ENCODE measurements at places on chromosomes 4 and X.

DNA sequence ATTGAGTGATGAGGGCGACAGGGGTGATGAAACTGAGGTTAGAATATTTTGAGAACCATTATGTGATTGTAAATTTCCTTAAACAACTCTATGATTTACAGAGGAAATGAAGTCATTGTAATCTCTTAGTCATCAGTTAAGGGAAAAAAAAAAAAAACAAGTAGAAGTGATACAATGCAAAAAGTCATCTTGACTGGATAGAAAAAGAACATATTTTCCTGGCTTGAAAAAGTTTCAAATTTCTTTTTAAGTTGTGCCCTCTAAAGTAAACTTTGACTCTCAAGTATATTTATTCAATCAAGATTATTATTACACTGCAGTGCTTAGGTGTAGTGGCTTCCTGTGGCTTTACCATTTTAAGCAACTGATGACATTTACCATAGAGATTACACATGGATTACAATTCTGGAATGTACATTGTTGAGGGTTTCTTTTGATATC, 40.6 kb downstream of the GABRB1 start:
- no peak for DNase-seq

- no peak for DNase-seq
Observed at GRCh38 chr4:182382941-182383340, 139.7 kb downstream of the TENM3 start.

- peak; percentile 74 for DNase-seq
Observed at GRCh38 chr4:127622921-127623796, 9.6 kb upstream of the INTU start.

DNA sequence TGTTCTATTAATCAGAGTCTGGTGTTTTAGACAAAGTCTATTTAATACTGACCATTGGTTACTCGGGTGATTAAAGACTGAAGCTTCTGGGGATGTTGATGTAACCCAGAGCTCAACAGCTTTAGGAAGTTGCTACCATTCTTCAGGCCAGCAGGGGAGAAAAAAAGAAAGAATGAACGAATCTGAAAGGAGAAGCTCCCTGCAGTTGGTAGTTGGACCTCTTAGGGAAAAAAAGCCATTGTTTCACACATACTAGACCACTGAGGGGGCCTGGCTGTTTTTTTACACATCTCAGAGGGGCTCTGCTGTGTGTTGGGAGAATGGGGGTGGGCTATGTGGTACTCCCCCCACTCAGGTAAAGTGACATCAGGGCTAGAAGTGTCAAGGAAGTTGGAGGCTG, 378.9 kb downstream of the KCNIP4 start:
- no peak for DNase-seq

DNA sequence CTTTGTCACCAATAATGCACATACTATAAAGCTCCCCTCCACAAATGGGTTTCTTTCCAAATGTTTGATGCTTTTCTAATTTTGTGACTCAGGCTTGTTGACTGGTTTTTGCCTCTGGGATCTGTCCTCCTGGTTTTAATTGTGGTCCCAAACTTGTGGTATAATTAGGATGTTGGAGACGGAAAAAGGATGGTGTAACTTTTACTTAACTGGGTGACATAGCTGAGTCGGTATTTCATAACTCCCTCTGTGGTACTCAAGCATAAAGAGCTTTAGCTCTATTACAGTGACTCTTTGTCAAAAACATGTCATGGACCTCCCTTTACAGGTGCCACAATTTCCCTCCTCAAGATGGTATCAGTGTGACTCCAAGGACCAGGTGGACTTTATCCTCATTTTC, 119.7 kb upstream of the RBPJ start:
- no peak for DNase-seq

- no peak for DNase-seq
Observed at GRCh38 chrX:97547877-97548578, 664.3 kb downstream of the RPA4 start.

- no peak for DNase-seq
Observed at GRCh38 chrX:49858341-49858740, 20.9 kb upstream of the USP27X start.

- DNase-seq, result no peak
Observed at GRCh38 chr4:171430495-171430894, 382.7 kb upstream of the GALNTL6 start.

GRCh38 chr4:118307643-118308042, 45.2 kb downstream of the PRSS12 start:
- DNase-seq, result no peak

DNA sequence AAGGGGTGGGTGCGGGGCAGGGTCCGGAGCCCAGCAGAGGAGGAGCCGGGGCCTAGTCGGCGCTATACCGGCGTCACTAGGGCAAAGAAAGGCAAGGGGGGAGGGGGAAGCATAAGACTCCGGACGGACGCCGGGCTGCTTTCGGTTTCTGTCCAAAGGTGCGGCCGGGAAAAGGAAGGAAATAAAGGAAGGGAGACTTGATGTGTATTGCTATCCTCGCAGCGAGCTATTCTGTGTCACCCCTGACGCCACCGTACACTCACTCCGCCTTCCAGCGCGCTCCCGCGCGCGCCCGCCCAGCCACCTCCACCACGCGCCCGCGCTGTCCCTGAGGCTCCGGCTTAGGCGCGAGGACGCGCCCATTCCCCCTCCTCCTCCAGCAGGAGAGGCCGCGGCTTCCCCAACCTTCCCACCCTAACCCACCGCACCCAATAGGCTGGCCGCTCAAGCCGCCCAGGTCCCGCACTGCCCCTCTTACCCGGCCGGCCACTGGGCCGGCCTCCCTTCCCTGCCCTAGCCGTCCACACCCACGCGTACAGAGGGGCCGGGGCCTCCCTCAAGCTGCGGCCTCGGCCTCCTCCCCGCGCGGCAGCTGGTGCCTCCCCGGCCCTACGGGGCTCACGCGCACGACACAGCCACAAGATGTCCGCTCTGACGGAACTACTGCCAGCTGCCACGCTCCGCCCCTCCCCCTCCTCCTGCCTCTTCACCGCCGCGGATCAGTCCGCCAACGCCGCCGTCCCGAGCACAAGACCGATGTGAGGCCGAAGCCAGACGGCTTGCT, at the start of gene UBE2D3:
TSS of gene UBE2D3 (minus strand) at position 662 of the 784 bp plus-strand sequence. CDS start 1,043 bp downstream, outside the sequence.
- peak; percentile 85 for DNase-seq

DNA sequence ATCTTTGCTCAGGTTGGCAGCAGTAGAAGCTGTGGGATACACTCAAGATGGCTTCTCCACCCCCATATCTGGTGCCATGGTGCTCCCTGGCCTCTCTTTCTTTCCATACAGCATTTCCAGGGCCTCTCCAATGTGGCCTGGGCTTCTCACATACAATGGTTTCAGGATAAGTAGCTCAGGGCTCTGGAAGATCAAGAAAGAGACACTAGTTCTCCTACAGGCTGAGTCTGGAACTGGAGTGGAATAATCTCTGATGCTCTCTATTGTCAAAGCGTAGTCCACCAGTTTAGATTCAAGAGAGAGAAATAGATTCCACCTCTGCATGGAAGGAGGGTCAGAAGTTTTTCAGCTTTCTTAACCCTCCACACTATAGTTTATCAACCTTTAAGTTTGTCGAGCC, 138.2 kb upstream of the AADAT start:
- DNase-seq, result no peak

DNA sequence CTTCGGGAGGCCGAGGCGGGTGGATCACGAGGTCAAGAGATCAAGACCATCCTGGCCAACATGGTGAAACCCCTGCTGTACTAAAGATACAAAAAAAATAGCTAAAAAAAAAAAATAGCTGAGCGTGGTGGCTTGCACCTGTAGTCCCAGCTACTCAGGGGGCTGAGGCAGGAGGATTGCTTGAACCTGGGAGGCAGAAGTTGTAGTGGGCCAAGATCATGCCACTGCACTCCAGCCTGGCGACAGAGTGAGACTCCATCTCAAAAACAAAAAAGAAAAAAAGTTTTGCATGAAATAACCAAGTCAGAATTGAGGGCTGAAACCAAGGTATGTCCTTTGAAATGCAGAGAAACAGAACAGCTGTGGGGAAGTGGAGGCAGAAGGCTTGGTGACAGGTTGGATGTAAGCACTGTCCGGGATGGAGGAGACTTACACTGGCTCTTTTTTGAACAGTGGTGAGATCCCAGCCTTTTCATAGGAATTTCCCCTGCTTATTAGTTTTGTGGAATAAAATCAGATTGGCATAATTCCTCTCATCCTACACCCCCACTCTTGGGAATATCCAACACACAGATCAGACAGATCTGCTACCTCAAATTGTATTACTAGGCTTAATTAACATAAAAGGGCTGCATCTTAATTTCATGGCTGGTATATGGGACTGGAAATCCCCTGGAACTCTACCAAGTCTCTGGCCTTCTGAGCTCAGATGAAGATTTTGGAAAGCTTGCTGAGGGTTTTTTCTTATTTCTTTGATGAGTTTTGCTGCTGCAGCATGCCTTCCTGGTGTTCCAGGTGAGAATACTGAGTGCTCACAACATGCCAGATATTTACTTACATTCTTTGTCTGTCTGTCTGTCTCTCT, 18.8 kb upstream of the C4orf36 start:
- no peak for DNase-seq

GRCh38 chrX:1336948-1337779, 579 bp downstream of the IL3RA start:
- no peak for DNase-seq

- DNase-seq, result no peak
Observed at GRCh38 chrX:66053414-66053813, 13.5 kb upstream of the VSIG4 start.

DNA sequence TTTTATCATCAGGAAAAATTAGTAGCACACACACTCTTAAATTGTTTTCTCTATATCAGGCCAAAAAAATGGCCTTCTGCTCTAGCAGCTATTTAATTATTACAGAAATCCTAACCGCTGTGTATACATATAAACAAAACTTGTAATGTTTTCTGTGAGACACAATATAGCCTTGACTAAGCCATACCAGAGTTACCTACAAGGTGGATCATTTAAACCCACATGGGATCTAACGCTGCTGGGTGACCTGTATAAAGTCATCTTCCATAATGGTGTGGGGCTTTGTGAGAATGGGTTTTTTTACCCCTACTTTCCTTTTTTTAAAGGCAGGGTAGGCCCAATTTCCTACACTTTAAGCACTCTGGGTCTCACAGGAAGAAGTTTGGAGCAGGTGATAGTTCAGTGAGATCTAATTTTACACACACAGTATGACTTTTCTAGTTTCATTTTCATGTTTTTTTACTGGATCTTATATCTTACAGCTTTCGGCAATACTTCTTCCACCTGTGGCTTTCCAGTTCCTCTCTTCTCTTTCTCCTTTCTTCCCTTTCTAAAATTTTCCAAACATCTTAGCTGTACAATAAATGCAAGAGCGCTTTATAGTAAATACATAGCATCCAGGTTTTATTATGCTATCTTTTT, 66.9 kb upstream of the MMAA start:
- DNase-seq, result no peak

DNA sequence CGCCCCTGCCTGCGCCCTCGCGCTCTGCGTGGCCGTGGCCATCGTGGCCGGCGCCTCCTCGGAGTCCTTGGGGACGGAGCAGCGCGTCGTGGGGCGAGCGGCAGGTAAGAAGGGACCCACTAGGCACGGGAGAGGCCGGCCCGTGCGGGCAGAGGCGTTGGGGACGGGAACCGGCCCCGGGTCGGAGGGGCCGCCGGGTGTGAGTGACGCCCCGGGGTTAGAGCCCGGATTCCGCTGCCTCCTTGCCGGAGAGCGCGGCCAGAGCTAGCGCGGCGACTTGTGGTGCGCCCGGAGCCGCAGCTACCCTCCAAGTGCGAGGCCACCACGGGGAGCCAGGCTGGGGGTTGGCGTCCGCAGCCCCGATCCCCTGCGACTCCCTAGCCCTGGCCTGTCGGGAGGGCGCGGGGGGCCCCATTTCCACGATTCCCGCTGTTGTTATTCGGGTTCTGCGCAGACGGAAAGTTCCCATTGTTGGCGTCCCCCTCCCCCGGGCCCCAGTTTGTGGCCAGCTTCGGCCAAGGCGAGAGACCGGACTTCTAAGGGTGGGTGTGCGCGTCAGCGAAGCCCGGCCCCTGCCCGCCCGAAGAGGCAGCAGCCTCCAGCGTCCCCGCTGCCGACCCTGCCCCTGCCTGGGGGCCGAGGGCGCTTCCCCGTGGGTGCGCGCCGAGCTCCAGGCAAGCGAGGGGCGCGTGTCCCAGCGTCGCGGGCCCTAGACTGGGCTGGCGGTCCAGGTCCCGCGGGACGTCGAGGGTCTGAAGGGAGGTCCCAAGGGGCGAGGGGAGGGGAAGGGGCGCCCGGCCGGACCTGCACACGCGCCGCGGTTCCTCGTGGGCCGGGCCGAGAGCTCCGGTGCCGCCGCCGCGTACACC, 1.1 kb downstream of the FGFR3 start:
- DNase-seq, result no peak

GRCh38 chr4:55791666-55792065, 27.9 kb upstream of the EXOC1L start:
- DNase-seq, result no peak

DNA sequence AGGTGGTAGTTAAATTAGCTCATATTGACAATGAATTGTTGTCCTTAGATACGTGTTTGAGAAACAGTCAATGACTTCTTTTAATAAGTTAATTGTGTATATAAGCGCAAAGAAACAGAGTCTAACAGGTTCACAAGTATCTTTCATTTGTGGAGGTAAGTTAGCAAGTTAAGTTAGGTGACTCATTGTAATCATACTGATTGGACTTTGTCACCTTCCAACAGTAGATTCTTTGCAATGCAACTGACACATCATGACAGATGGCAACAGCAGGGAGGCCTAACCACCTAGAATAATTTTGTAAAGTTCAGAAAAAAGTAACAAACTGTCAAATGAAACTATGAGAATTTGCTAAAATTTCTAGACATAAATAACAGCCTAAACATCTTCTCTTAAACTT, 207.6 kb upstream of the PITX2 start:
- DNase-seq, result no peak

DNA sequence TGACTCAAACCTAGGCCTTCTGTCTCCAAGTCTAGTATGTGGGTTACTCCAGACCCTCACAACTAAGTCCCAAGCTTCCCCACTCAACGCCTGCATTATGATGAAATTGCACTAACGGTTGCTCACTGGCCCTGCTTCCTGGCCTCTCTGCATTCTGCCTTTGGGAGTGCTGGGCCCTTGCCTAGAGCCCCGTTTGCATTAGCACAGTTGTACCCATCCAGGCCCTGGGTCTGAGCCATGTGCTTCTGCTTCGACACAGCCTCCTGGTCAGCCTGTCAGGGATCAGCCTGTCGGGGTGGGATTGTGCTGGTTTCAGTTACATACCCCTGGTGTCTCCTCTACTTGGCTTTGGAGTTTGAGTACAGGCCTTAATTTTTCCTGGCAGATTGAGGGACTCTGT, 58.4 kb downstream of the DCUN1D4 start:
- no peak for DNase-seq

- no peak for DNase-seq
Observed at GRCh38 chr4:162841753-162842152, 324.9 kb downstream of the NAF1 start.

GRCh38 chrX:120731386-120731785, 101.5 kb upstream of the C1GALT1C1 start:
- DNase-seq, result no peak

DNA sequence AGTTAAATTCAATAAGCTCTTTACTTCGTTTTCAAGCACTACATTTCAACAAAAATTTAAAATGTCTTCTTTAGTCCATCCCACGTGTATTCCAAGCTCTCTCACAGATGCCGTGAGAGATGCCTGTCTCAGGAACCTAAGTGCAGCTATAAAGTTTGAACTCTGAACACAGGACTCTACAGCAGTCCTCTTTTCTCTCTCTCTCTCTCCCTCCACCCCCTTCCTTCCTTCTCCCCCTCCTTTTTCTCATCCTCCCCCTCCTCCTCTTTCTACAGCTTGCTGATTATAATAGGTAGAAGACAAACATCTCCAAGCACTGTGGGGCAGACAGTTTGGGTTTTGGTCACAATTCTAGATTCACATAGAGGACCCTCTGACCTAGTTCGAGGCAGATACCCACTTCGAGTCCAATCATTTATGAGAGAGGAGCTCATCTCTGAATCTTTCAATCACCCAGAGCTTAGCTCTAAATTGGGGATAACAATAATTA, 31.5 kb upstream of the DCLK2 start:
- DNase-seq, result no peak
